Posterior vena cava (tissue), 2 donors: ENCODE measurements at places on chromosomes 13 and 19.

DNA sequence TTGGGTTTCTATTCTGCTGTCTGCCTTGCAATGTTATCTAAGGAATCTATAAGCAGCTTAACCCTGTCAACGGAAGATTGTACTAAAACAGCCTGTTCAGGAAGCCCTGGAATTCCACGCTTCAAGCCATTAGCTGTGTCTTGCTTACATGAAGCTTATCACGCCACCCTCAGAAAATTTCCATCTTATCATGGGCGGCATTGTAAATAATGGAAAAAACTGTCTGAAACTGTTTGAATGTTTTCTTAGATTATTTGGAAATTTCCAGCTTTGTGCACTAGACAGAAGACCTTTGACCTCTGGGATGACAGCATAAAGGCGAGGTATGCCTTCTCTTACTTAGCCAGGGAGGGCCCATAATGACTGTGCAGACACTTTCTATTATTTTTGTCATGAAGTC is 319.7 kb downstream of the KCNRG start:
- DNase-seq, result no peak

DNA sequence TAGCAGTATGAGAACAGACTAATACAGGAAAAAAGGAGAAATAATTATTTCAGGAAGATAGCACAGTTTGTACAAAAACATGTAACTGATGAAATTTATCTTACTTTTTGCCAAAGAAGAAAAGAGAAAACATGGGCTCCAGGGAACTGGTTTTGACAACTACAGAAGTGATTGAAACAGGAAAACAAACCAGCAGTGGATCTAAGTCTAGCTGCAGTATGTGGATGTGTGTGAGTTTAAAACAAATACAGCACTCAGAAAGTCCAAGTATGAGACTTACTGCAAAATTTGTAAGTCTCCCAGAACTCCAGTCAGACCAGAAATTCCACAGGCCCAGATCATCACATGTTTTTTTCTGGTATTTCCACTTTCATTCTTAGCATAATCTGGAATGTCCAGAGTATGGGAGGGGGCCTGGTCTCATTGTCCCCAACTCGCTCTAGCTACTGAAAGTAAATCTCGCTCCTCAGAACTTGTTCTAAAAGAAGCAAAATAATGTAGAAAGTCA is 259.5 kb downstream of the NHLRC3 start:
- DNase-seq, result no peak

GRCh38 chr13:60765700-60766411 is 368.8 kb downstream of the TDRD3 start:
- DNase-seq, result peak; percentile 53

DNA sequence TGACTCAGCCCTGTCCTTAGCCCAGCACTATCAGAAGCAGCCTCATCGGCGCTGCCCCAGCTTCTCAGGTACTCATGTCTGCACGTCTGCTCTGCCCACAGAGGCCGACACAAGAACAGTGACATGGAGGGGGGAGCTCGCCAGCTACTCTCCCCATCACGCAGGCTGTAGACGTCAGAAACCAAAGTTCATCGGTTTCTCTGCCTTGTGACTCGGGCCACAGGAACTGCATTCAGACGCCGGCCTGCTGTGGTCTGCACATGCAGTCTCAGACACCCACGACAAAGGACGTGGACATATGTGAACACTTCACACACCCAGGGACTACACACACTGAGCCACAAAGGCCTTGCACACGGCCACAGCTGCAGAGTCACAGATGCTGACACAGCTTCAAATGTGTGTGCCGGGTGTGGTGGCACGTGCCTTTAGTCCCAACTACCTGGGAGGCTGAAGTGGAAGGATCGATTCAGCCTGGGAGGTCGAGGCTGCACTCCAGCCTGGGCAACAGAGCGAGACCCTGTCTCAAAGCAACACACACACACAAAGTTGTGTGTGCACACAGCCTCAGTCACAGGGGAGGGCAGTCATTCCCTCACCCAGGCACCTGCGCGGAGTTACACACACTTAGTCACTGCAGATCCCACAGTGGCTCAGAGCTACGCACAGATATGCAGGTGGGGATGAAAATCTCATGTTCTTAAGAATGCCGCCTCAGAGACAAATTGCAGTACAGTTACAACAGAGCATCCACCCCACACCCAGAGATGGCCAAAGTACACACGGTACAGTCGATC is 4.9 kb upstream of the ZFP36 start:
- DNase-seq, result peak; percentile 91

DNA sequence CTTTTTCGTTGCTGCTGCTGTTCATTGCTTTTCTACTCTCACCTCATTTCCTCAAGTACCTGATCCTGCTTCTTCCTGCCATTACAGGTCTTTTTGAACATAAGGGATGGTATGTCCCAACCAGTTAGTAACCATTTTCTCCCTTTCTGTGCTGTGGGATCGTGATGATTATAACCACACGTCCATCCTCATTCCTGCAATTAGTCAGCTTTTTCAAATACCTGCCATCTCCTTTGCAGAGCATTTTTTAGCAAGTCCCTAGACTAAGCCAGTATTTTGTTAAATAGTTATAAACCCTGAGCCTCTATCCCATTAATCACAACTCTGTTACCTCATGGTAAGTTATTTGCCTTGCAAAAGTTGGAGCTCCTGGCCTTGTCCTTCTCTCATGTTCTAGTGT is 109.2 kb downstream of the FNDC3A start:
- DNase-seq, result no peak

- no peak for DNase-seq
Measured at GRCh38 chr13:113179374-113180230, 21.2 kb downstream of the PROZ start.
